CD4-positive, alpha-beta T cell (primary cell): ENCODE measurements at places on chromosomes 3 and 15. TPM values are rescaled to one million over a fixed set of nuclear protein-coding genes. Genes with fewer than 3 reads are reported as not detected.

GRCh38 chr15:78088773-78089080 is 3.6 kb upstream of the SH2D7 start:
- no peak for DNase-seq

The IDH3A gene
- 47.6 TPM for total RNA-seq

The ITGA11 gene
- 0.20 TPM for total RNA-seq

GRCh38 chr3:159137949-159138348 is 336.1 kb downstream of the MFSD1 start:
- no peak for DNase-seq

The FNDC3B gene
- 28.7 TPM for total RNA-seq

The DMXL2 gene
- 5.5 TPM for total RNA-seq

DNA sequence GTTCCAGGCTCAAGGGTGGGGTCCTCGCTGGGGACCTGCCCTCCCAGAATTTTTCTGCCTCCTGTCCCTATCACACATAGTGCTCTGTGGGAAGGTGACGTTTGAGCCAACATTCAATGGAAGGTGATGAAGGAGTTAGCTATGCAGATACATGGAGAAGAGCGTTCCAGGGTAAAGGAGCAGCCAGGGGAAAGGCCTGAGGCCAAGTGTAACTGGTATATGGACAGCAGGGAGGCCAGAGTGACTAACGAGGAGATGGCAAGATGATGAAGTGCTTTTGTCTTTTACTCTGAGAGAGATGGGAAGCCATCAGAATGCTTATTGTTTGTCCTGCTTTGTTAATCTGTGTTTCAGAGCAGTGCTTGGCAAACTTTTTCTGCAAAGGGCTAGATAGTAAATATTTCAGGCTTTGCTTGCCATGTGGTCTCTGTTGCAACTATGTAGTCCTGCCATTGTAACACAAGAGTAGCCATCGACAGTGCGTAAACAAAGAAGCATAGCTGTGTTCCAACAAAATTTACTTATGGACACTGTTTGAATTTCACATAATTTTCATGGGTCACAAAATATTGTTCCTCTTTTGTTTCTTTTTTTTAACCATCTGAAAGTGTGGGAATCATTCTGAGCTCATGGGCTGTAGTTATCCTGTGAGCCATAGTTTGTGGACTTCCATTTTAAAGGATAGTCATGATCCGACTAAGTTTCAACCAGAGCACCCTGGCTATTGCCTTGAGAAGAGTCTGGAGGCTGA is 25.8 kb upstream of the PIAS1 start:
- DNase-seq = no peak

DNA sequence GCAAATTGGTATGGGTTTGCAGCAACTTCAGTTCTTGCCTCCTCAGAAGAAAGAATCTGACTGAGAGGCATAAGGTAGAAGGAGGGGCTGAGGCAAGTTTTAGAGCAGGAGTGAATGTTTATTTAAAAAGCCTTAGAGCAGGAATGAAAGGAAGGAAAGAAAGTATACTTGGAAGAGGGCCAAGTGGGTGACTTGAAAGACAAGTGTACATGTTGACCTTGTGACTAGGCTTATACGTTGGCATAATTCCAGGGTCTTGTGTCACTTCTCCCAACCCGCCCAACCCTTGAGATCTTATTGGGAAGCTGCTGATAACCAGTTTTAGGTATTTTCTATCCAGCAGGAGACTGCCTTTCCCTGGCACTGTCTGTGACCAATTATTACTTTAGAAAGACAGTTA is 436.9 kb upstream of the ZNF717 start:
- DNase-seq = no peak

The GNAT1 gene
- 0.11 TPM for total RNA-seq

- no peak for DNase-seq
Measured at GRCh38 chr3:89565098-89565497, 457.7 kb downstream of the EPHA3 start.

DNA sequence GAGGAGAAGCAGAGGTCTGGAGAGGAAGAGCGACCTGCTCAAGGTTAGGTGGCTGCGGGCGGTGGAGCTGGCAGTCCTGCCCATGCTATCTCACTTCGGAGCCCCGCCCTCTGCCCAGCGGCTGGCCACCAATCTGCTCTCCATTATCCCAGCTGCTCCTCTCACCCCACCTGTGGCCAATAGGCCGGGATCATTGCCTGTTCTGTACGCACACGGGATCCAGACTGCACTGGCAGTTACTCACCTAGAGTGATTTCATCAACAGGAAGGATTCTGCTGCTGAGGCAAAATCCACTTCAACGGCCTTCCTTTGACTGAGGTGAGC is 100.6 kb downstream of the TLE3 start:
- DNase-seq = no peak

DNA sequence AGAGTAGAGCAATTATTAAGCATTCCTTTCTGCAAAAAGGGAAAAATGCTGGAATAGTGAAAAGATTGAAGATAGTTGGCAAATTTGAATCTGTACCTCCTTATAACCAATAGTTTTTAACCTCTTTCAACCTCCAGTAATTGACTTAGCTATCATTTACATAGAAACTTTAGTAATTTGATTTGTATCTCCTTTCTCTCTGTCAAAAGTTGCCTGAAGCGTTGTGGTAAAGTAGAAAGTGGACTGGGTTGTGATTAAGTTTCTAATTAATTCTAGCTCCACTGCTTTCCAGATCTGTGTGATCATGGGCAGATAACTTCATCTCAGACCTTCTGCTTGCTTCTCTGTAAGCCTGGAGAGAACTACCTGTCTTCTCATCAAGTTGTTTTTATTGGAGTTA is 24.8 kb downstream of the GLCE start:
- no peak for DNase-seq

DNA sequence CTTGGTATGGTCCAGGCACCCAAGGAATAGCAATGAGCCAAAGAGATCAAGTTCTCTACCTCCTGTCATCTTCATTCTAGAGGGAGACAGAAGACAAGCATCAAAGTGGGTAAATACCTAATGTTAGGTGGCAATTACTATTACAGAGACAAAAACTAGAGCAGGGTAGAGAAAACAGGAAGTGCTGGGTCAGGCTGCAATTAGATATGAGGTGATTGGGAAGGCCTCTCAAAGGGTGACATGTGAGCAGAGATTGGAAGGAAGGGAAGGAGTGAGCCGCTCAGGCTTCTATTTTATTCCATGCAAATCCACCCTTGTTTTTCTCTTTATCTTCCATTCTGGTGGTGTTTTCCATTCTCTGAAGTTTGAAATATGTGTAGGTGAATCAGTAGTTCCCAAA is 37.4 kb downstream of the EBLN2 start:
- DNase-seq = no peak

- DNase-seq = no peak
Measured at GRCh38 chr15:44193651-44194322, 1.3 kb downstream of the FRMD5 start.

DNA sequence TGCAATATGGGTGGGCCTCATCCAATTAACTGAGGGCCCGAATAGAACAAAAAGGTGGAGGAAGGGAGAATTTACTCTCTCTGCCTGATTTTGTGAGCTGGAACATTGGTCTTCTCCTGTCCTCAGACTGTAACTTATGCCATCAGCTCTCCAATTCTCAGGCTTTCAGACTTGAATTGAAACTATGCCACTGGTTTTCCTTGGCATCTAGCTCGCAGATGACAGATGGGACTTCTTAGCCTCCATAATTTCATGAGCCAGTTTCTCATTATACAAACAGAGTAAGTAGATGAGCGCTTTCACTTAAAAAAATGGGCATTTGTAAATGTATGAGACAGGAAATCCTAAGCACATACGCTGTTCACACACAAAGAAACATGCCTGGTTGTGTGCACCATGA is 8.7 kb upstream of the PTX3 start:
- DNase-seq = no peak

- DNase-seq = no peak
Measured at GRCh38 chr15:60243769-60244168, 154.0 kb downstream of the ANXA2 start.

DNA sequence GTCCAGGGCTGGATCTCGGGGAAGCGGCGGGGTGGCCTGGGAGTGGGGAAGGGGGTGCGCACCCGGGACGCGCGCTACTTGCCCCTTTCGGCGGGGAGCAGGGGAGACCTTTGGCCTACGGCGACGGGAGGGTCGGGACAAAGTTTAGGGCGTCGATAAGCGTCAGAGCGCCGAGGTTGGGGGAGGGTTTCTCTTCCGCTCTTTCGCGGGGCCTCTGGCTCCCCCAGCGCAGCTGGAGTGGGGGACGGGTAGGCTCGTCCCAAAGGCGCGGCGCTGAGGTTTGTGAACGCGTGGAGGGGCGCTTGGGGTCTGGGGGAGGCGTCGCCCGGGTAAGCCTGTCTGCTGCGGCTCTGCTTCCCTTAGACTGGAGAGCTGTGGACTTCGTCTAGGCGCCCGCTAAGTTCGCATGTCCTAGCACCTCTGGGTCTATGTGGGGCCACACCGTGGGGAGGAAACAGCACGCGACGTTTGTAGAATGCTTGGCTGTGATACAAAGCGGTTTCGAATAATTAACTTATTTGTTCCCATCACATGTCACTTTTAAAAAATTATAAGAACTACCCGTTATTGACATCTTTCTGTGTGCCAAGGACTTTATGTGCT is 527 bp downstream of the B2M start:
- peak; percentile 68 for DNase-seq
